Activated CD4-positive, alpha-beta T cell treated with anti-CD3 and anti-CD28 coated beads, Interleukin-2, amount 10 ng/mL, durations not matched to agents 24 days and 14 days (primary cell): ENCODE measurements at places on chromosomes 16 and 17. TPM values are rescaled to one million over a fixed set of nuclear protein-coding genes. Genes with fewer than 3 reads are reported as not detected.

Gene KRTAP1-1
- not detected in 2 replicates for total RNA-seq

Gene TACO1
- total RNA-seq, result 27.4 and 27.9 TPM in 2 replicates

Gene DOC2B
- total RNA-seq, result 0.98 and 1.0 TPM in 2 replicates

Gene SPATA22
- not detected in 2 replicates for total RNA-seq

Gene FBXO39
- 0.26 and 0.36 TPM in 2 replicates for total RNA-seq

GRCh38 chr17:16282522-16282921, 65.5 kb downstream of the PIGL start:
- no peak for DNase-seq
